Activated CD4-positive, CD25-positive, alpha-beta regulatory T cell treated with anti-CD3 and anti-CD28 coated beads, Interleukin-2, amount 50 U/mL, for 24 hours (primary cell): ENCODE measurements at places on chromosomes 3 and 15.

DNA sequence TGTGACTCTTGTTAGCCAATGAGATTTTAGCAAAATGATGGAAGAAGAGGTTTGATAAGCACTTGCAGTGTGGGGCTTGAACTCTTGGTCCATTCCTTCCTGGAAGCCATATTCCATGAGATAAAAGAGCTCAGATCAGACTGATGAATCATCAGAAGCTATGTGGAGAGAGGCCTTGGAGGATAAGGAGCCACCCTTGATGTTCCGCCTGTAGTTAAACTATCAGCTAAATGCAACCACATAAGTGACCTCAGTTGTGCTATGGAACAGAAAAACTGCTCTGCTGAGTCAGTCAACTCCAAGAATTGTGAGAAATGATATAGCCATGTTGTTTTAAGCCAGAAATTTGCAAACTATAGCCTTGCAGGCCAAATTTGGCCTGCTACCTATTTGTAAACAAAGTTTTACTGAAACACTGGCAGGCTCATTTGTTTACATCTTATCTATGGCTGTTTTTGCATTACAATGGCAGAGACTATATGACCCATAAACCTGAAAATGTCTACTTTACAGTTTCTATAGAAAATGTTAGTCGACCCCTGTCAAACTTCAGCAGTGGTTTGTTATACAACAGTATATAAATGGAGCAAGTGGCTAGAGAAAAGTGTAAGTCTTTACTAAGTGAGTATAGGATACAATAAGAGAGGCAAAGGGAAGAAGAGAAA, 27.6 kb upstream of the GAP43 start:
- ATAC-seq = no peak

DNA sequence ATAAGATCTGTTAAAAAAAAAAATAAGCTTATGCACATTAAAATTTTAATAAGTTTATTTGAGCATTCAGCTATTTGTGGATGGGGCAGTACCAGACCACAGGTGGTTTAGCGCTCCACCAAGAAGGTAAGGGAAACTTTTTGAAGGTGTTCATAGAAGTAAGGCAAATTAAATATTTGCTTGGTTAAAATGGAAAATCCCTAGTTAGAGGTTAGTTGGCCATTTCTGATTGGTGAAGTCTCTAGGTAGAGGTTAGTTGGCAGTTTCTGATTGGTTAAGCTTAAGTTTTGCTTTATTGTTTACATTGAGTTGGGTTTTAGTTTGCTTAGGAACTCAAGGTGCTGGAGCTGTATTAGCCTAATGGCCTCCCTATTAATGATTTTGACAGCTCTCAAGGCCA, 30.7 kb downstream of the SCN11A start:
- ATAC-seq = no peak

- no peak for ATAC-seq
These were observed 8.7 kb downstream of the HYPK start for GRCh38 chr15:43808960-43809678.

DNA sequence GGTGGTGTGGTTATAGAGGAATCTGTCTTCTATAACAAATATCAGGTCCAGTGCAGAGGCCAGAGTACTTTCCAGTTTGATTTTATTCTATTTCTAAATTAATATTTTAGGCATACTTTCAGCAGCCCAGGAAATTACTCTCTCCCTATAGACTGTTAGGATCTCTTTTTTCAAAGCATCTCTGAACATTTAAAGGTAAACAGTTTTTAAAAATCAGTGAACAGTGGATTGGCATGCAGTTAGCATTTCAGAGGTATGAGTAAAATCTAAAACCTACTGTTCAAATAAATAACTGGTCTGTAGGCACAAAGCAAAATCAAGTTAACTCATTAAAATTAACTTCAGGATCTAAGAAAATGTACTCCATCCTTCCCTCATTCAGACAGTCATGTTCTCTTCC, 3.0 kb downstream of the ZBED2 start:
- ATAC-seq = no peak

GRCh38 chr3:101828691-101829436, 20.4 kb upstream of the NFKBIZ start:
- peak; percentile 61 for ATAC-seq
